ENCODE measurements at places on chromosomes 12 and 14.

GRCh38 chr12:64633011-64633939 lies 23.0 kb downstream of the RASSF3 start:
- no peak for DNase-seq

- DNase-seq: no peak
These were observed 298.1 kb upstream of the SYT1 start for GRCh38 chr12:78566456-78566855.

GRCh38 chr12:111451649-111452129 lies 46.0 kb downstream of the SH2B3 start:
- peak; percentile 70 for DNase-seq

DNA sequence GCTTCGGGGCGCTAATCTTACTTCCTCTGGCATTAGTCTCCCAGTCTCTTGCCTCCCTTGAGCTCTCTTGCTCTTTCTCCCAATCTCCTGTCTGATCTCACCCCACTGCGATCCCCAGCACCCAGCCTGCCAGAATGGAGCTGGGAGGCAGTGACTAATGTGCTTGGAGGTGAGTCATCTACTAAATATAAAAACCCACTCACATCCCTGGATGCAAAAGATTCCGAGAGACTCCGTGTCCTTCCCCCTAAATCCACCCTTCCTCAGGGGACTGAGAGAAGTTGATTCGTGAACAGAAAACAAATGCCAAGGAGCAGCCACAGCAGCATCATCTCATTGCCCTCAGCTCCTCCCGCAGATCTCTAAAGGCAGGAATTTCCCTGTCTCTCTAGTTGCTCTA lies 45.7 kb upstream of the KCNA5 start:
- no peak for DNase-seq

- peak; percentile 75 for DNase-seq
These were observed 70.2 kb upstream of the TCL1A start for GRCh38 chr14:95784137-95784536.

DNA sequence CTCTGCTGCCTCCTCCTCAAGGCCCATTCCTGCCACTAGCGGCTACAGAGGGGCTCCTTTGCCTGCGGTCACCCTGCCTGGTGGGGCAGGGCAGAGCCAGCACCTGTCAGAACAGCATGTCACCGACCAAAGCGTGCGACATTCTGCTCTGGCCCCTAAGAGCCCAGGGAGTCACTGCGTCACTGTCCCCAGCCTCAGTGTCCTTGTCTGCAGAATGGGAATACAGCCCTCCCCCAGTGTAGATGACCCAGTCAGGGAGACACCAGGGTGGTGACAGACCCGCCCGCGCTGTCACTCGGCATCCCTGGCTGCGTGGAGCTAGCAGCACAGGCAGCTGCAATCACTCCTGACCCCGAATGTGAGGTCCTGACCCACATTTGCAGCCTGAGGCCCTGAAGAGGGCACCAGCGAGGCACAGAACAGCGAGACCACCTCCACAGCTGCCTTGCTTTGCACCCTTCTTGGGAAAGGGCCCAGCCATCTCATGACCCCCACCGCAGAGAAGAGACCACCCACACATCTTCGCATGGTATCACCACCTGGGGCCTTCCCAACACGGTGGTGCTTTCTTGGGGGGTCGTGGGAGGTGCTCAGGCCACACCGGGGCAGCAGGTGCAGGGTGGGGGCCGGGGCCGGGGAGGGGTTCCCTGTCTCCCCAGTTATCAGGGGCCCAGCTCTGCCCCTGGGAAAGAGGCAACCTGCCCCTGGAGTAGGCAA lies 2.5 kb downstream of the AHNAK2 start:
- DNase-seq: peak; percentile 81

GRCh38 chr14:80923368-80923767 lies 18.2 kb downstream of the CEP128 start:
- no peak for DNase-seq

GRCh38 chr14:23895480-23895879 lies 58.1 kb upstream of the DHRS4 start:
- DNase-seq: peak; percentile 31

GRCh38 chr12:80352474-80352873 lies 91.6 kb upstream of the PTPRQ start:
- no peak for DNase-seq

GRCh38 chr12:530821-531220 lies 71.1 kb downstream of the B4GALNT3 start:
- no peak for DNase-seq

- DNase-seq: no peak
These were observed 1.5 kb downstream of the SLIRP start for GRCh38 chr14:77709412-77709811.

GRCh38 chr12:100820314-100820713 lies 25.7 kb downstream of the ANO4 start:
- DNase-seq: no peak

DNA sequence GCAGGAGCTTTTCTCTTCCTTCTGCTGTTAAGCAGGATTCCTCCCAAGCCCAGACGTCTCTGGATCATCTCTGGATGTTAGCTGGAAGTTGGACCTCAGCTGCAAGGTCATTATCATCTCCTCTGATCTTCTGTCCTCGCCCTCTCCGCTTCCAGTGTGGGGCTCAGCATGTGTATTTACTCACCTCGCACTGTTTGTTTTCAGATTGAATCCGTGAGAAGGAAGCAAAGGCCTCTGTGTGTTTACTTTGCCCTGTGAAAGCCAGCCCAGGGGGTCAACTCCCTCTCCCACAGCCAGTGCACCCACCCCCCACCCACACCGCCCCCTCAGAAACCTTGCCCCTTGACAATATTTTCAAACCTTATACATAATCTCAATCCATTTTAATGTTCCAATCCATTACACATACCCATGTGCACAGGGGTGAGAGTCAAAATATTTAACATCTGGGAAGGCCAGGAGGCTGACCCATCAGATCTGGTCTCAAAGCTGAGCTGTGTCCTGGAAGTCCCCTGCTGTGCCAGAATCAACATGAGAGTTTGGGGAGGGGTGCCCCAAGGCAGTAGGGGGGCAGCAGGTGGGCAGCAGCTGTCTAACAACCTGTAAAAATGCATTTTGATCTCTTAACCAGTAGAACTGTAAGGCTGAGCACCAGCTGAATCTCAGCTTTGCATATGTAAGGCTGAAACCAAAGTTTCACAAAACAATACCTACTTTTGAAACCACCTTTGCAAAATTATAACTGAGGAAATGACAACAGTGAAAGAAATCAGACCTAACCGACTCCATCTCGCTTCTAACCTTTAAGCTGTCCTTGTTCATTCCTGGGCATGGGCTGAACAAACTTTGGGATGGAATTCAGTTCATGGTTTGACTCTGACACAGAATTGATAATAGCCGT lies 157.9 kb downstream of the ZNF664 start:
- DNase-seq: no peak

GRCh38 chr14:102140027-102140749 lies 491 bp downstream of the WDR20 start:
- DNase-seq: peak; percentile 66

DNA sequence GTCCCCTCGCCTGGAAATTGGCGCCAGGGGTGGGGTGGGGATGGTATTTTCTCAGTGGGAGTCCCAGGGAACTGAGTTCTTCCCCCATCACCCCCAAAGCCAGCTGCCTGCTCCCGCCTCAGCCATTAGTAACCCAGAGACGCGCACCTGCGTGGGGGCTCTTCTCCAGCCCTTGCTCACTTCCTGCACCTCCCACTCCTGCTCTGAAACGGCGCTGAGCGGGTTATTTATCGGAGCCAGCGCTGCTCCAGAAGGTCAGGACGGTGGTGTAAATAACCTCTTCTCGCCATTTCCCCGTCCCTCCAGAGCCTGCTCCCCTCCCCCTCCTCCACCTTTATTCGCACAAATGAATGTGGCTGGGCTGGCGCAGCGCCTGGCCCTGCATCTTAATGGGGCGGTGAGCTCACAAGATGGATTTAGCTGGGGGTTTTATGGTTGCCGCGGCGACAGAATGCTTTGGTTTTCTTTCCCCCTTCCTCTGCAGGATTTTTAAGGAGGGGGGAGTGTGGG lies 12.2 kb downstream of the GPR84 start:
- DNase-seq: peak; percentile 78

- DNase-seq: peak; percentile 38
These were observed 2.8 kb downstream of the PTPN21 start for GRCh38 chr14:88551980-88552431.

- DNase-seq: no peak
These were observed 69.5 kb downstream of the SPPL3 start for GRCh38 chr12:120834489-120835303.

GRCh38 chr14:58777541-58777979 lies 139.8 kb downstream of the DACT1 start:
- DNase-seq: no peak

DNA sequence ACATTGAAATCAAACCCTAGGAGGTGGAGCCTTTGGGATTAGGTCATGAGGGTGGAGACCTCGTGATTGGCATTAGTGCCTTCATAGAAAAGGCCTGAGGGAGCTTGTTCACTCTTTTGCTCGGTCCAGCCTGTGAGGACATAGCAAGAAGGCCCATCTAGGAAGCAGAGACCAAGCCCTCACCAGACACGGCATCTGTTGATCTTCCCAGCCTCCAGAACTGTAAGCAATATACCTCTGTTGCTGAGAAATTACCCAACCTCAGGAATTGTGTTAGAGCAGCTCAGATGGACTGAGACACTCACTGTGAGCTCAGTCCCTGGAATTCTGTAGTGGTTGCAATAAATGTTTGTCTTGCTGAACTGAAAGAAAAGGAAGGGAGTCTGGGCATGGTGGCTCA lies 116.2 kb upstream of the MAP1LC3B2 start:
- no peak for DNase-seq

DNA sequence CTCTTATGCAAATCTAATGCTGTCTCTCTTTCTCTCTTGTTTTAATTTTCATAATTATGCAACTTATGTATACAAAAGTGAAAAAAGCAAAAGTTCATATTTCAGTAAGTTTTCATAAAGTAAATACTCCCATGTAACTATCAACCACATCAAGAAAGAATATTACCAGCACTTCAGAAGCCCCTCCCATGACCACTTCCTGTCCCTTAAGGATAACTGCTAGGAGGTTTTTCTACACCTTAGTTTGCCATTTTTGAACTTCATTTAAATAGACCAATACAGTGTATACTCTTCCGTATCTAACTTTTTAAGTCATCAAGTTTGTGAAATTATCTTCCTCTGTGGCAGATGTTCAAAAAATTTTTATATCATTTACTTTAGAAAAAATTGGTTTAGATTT lies 547 bp upstream of the OR4K15 start:
- DNase-seq: no peak

GRCh38 chr12:28415755-28416154 lies 225.5 kb downstream of the CCDC91 start:
- DNase-seq: no peak

GRCh38 chr12:82942991-82943401 lies 256.3 kb downstream of the TMTC2 start:
- DNase-seq: no peak

DNA sequence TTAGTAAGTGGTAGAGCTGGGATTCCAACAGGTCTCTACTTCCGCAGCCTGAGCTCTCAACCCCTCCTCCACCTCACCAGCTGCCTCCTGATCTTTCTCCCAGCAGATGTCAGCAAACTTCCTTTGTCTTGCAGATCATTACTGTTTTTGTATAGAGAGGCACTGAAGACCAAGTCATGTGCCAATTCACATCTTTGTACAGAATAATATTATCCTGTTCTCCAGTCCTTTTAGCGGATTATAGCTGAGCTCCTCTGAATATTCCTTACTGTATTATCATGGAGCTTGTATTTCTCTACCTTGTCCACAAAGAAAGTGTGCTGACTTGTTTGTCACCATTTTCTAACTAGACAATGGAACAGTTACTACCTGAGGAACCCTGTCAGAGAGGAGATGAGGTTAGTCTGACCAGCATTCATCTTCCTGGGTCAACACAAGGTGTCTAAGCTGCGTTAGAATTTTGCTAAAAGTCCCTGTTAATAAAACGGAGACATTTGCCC lies 142.3 kb upstream of the ARHGAP5 start:
- peak; percentile 76 for DNase-seq

DNA sequence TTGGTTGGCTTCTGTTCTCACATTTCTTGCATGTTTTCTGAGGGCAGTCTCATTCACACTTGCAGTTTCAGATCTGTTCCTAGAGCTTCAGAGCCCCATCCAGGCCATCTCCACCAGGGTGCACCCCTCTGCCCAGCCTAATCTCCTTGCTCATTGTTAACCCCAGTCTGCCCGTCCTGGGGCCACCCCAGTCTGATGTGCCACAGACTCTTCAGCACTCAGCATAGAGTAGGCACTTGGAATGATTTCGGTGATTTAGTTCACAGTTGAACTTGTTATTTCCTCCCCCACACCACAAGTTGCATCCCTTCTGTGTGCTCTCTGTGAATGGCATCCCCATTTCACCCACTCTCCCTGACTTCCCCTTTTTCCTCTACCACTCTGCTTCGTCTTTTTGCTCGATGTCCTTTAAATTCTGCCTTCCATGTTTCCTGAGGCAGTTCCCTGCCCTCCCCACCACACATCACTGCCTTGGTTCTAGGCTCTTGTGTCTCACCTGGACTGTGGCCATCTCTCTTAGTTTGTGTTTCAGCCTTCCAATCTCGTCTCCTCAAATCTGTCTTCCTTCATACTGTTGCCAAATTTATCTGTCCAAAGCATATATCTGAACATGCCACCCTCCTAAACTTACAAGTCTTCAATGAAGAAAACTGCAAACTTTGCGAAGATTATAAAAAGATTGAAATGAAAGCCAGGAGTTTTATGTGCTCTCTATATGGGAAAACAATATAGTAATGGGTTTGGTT lies 41.5 kb downstream of the ANO6 start:
- DNase-seq: no peak

DNA sequence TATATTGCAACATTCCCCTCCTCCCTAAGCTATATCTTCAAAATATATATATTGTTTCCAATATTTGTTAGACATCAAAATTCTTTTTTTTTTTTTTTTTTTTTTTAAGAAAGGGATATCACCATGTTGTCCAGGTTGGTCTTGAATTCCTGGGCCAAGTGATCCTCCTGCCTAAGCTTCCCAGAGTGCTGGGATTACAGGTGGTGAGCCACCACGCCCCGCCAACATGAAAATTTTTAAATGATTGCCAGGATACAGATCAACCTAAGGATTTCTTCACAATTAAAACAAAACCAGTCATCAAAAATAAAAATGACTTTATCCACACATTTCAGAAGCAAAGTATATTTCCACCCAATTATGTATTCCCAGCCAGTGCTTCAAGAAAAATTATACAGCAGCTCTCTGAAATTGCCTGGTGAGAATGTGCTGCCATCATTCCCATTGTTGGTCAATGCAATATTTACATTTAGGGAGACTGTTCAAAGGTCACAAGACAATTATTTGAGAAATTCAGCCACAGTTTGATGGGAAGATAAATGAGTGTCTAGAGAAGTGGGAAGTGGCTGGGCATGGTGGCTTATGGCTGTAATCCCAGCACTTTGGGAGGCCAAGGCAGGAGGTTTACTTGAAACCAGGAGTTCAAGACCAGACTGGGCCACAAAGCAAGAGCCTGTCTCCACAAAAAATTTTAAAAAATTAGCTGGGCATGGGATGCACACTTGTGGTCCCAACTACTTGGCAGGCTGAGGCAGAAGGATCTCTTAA lies 141.7 kb upstream of the AMIGO2 start:
- no peak for DNase-seq

- DNase-seq: no peak
These were observed 215.9 kb upstream of the BMP4 start for GRCh38 chr14:54172562-54172961.

- peak; percentile 42 for DNase-seq
These were observed 1.7 kb downstream of the RARG start for GRCh38 chr12:53230108-53230845.
